ENCODE measurements at places on chromosomes 16 and 17.

- DNase-seq, result no peak
Observed at GRCh38 chr16:79645701-79646100, 45.2 kb upstream of the MAF start.

- peak; percentile 88 for DNase-seq
Observed at GRCh38 chr17:63425483-63425882, 20.6 kb downstream of the CYB561 start.

- no peak for DNase-seq
Observed at GRCh38 chr17:58279736-58280479, 827 bp downstream of the MPO start.

- no peak for DNase-seq
Observed at GRCh38 chr16:4597174-4597573, 17.5 kb downstream of the UBALD1 start.

- peak; percentile 36 for DNase-seq
Observed at GRCh38 chr16:10981697-10982216, 37.4 kb downstream of the CLEC16A start.

GRCh38 chr17:65900216-65900615 lies 291.7 kb downstream of the CEP112 start:
- no peak for DNase-seq

GRCh38 chr17:80891397-80892018 lies 100.1 kb upstream of the CHMP6 start:
- peak; percentile 99 for DNase-seq

- DNase-seq, result peak; percentile 64
Observed at GRCh38 chr17:39209317-39210092, 9.4 kb downstream of the RPL19 start.

- DNase-seq, result no peak
Observed at GRCh38 chr16:81695321-81696165, 83.5 kb upstream of the PLCG2 start.
